ENCODE measurements at places on chromosomes 2 and 18.
A peak's percentile ranks its signal among the peaks of the same experiment; 100 is the strongest.

- DNase-seq = peak; percentile 36
These were observed 13.1 kb upstream of the ROCK2 start for GRCh38 chr2:11357428-11357972.

GRCh38 chr2:220550995-220551700 is 923.7 kb downstream of the SLC4A3 start:
- no peak for DNase-seq

GRCh38 chr2:44766220-44766619 is 175.3 kb upstream of the SIX3 start:
- DNase-seq = no peak

- DNase-seq = no peak
These were observed 184.3 kb downstream of the UBE2E3 start for GRCh38 chr2:181164699-181165098.

- DNase-seq = peak; percentile 59
These were observed at the start of gene ZDBF2 for GRCh38 chr2:206274434-206275311. Gene ZDBF2, plus strand, starts transcription at chr2:206274663. Its CDS starts 7,187 bp downstream, at chr2:206281850.

- no peak for DNase-seq
These were observed 13.2 kb upstream of the ATP6V1B1 start for GRCh38 chr2:70922235-70923234.

DNA sequence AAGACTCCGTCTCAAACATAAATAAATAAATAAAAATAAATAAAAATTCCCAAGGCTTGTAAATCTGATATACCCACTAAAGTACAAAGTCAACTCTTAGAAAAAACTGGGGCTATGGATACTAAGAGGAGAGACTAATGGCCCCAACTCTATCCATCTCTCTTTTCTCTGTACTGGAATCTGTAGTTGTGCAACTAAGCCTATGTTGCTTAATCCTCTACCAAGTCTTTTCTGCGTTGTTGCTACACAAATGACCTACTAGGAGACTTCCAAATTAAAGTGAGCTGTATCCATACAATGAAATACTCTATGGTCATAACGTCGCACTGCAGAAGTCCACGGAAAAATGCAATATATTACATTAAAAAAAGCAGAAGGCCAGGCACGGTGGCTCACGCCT is 8.1 kb downstream of the MRPS5 start:
- no peak for DNase-seq

DNA sequence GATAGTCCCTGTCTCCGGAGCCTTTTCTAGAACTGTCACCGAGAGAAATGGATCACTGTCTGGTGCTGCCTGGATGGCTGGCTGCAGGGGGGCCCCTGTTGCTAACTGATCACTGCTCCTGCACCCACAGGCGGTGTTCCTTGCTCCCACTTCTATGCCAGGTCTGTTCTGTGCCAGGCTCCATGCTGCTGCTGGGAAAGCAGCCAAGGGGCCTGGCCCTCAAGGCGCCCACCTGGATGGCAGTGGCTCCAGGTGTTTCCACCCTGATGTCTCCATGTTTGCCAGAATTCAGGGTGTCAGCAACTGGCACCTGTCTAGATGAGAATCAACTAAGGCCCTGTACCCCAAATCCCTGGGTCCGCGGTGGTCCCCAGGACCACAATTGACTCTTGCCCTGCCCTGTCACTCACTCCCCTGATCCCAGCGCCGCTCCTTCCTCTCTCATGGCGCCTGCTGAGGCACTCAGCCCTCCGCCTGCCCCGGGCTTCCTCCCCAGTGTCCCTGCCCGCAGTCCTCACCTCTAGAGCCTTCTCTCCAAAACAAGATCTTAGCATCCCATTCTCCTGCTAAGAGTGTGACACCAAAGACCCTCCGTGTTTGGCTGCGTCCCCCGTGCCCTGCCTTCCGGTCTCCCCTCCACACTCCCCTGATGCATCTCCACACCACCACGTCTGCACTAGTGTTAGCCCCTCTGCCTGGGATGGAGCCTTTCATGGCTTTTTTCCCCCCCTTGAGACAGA is 72.5 kb upstream of the OTOF start:
- no peak for DNase-seq

DNA sequence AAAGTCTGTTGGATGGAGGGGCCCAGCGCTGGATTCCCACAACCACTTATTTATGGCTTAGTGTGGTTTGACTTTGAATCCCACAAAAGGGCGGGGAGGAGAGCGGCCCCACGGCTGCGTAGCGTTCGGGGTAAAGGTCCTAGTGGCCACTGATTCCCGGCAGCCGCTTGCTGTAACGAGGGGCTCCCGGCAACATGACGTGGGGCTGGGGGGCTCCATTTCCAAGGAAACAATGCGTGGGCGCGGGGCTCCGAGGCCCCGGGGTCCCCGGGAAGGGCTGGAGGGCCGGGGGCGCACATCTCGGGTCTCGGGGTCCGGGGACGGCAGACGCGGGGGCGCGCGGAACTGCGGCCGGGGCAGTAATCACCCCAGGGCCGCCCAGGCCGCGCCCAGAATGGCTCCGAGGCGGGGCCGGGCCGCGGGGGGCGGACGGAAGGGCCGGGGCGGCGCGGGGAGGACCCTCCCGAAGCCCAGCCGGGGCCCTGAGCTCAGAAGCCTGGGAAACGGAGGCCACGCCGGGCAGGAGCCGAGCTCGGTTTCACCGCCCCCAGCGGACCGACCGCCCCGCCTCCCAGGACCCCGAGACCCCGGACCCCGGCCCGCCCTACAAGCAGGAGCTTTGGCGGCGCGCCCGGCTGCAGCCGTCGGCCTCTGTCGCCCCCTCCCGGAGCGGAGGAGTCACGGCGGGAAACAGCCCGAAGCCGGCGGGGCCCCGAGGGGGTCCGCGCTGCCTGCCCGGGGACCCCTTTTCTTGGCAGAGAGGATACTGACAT is 11.9 kb upstream of the MLPH start:
- peak; percentile 85 for DNase-seq

Measured in transverse colon (tissue), 4 donors.